ENCODE measurements at places on chromosomes 7 and 10. TPM values are rescaled to one million over a fixed set of nuclear protein-coding genes. Genes with fewer than 3 reads are reported as not detected.
A peak's percentile ranks its signal among the peaks of the same experiment; 100 is the strongest.

GRCh38 chr10:78714225-78714624 lies 354.5 kb upstream of the ZMIZ1 start:
- no peak overlapping the region for H3K4me3 ChIP-seq
- H3K36me3 ChIP-seq = no peaks in the 10 kb centered on the region
- no peak for DNase-seq
- H3K27ac ChIP-seq = no peak overlapping the region
- H3K27me3 ChIP-seq = peaks cover 2% of the 10 kb centered on the region
- no peaks in the 10 kb centered on the region for H3K4me1 ChIP-seq

DNA sequence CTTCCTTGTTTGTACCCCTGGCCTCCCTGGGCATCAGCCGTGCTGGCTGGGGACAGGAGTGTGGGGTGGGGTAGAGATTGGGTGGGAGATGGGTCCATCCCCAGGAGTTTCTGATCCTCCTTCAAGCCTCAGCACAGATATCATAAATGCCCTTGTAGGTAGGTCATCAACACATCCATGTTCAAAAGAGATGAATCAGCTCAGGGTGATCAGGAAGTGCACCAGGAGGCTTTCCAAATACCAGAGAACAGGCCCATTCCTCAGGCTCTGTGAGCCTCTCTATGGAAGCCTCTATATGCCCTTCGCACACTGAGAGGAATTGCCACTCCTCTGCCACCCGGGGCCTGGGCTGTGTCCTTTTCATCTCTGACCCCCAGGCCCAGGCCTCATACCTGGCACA lies 31.9 kb upstream of the ADCYAP1R1 start:
- DNase-seq = no peak
- H3K27me3 ChIP-seq = peaks cover 5% of the 10 kb centered on the region
- no peak overlapping the region for H3K4me3 ChIP-seq
- H3K36me3 ChIP-seq = no peaks in the 10 kb centered on the region

DNA sequence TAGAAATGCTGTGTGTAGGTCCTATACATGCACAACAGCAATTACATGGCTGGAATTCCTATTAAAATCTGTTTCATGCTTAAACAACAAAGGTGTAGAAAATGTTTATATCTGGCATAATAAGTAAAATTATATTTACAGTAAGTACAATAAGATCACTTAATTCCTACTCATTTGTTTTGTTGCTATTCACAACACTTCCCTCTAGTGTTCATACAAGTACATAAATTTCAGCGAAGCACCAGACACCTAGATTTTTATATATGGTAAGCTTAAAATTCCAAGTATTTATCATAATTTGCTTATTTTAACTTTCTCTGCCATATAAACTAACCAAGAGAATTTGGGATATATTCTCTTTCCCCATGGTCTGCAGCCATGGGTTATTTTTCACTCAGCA lies 51.8 kb upstream of the ANK3 start:
- no peaks in the 10 kb centered on the region for H3K4me1 ChIP-seq
- no peak overlapping the region for H3K27ac ChIP-seq
- DNase-seq = no peak
- H3K27me3 ChIP-seq = no peaks in the 10 kb centered on the region
- no peaks in the 10 kb centered on the region for H3K36me3 ChIP-seq

GRCh38 chr7:55539380-55539779 lies 32.9 kb downstream of the VOPP1 start:
- DNase-seq = no peak
- H3K27ac ChIP-seq = no peak overlapping the region
- H3K4me3 ChIP-seq = no peak overlapping the region
- no peaks in the 10 kb centered on the region for H3K27me3 ChIP-seq
- peaks cover 79% of the 10 kb centered on the region for H3K4me1 ChIP-seq

- H3K4me3 ChIP-seq = no peak overlapping the region
- DNase-seq = no peak
- no peaks in the 10 kb centered on the region for H3K27me3 ChIP-seq
- peaks cover 16% of the 10 kb centered on the region for H3K36me3 ChIP-seq
- no peak overlapping the region for H3K27ac ChIP-seq
These were observed 102.7 kb downstream of the MAD1L1 start for GRCh38 chr7:2130096-2130375.

DNA sequence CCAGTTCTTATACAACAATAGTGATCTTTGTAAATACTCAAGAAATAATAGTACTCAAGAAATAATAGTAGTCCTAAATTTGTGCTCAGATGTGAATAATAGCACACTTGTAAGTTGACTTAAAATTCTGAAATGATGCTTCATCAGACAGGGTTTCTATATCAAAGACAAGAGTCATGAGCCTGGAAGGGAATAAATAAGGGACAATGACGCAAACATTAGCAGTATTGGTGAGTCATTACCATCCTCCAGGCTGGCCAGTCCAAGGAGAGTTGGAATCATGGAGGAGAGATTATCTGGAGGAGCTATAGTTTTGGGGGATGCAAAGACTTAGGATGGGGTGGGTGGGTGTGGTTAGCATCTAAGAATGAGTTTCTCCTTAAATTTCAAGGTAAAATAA lies 6.1 kb upstream of the SH3PXD2A start:
- peaks cover 2% of the 10 kb centered on the region for H3K4me1 ChIP-seq
- H3K27ac ChIP-seq = no peak overlapping the region
- H3K4me3 ChIP-seq = no peak overlapping the region
- peaks cover 10% of the 10 kb centered on the region for H3K27me3 ChIP-seq
- no peak for DNase-seq
- peaks cover 25% of the 10 kb centered on the region for H3K36me3 ChIP-seq

- no peak overlapping the region for H3K27ac ChIP-seq
- H3K4me3 ChIP-seq = no peak overlapping the region
- DNase-seq = no peak
- no peaks in the 10 kb centered on the region for H3K4me1 ChIP-seq
These were observed 137.4 kb upstream of the PPIF start for GRCh38 chr10:79209831-79210230.

GRCh38 chr10:11454160-11454559 lies 157.3 kb downstream of the USP6NL start:
- H3K27me3 ChIP-seq = no peaks in the 10 kb centered on the region
- no peak overlapping the region for H3K27ac ChIP-seq
- H3K4me1 ChIP-seq = peaks cover 4% of the 10 kb centered on the region
- H3K4me3 ChIP-seq = no peak overlapping the region

GRCh38 chr10:81036257-81036656 lies 498.6 kb downstream of the SH2D4B start:
- no peak overlapping the region for H3K27ac ChIP-seq
- H3K27me3 ChIP-seq = peaks cover 19% of the 10 kb centered on the region
- no peaks in the 10 kb centered on the region for H3K36me3 ChIP-seq
- H3K4me3 ChIP-seq = no peak overlapping the region
- no peaks in the 10 kb centered on the region for H3K4me1 ChIP-seq
- DNase-seq = no peak

- H3K27me3 ChIP-seq = no peaks in the 10 kb centered on the region
- no peak for DNase-seq
- H3K4me1 ChIP-seq = no peaks in the 10 kb centered on the region
- H3K27ac ChIP-seq = no peak overlapping the region
- H3K36me3 ChIP-seq = no peaks in the 10 kb centered on the region
These were observed 173.5 kb upstream of the SEMA3A start for GRCh38 chr7:84368122-84368521.

GRCh38 chr10:12397147-12397896 lies 48.0 kb downstream of the CAMK1D start:
- H3K36me3 ChIP-seq = no peaks in the 10 kb centered on the region
- H3K4me1 ChIP-seq = peaks cover 18% of the 10 kb centered on the region

GRCh38 chr7:108127461-108127860 lies 2.7 kb downstream of the LAMB4 start:
- H3K4me1 ChIP-seq = no peaks in the 10 kb centered on the region
- no peak overlapping the region for H3K4me3 ChIP-seq
- DNase-seq = no peak
- H3K27ac ChIP-seq = no peak overlapping the region
- H3K36me3 ChIP-seq = no peaks in the 10 kb centered on the region

DNA sequence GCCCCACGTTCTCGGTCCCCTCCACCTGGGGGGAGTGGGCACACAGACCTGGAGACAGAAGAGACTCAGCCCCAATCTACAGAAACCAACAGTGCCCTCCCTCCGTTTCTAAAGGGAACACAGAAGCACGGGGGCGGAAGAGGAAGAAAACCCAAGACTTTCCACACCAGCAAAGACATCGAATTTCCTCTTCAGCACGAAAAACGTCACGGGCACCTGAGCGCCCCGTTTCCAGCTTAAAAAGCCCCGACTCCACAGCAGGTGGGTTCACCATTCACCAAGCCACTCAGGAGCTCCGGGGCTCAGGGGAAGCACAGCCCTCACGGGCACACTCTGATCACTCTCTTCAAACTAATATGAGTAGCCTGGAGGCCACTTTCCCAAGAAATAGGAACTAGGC lies 19.6 kb downstream of the NUDT1 start:
- H3K36me3 ChIP-seq = peaks cover 6% of the 10 kb centered on the region
- H3K27ac ChIP-seq = peak overlapping the region; percentile 93
- H3K4me3 ChIP-seq = peak overlapping the region; percentile 83
- DNase-seq = peak; percentile 42
- no peaks in the 10 kb centered on the region for H3K27me3 ChIP-seq

GRCh38 chr7:38102507-38102906 lies 75.5 kb upstream of the STARD3NL start:
- no peaks in the 10 kb centered on the region for H3K4me1 ChIP-seq
- H3K27me3 ChIP-seq = no peaks in the 10 kb centered on the region
- H3K36me3 ChIP-seq = no peaks in the 10 kb centered on the region
- DNase-seq = no peak

- no peaks in the 10 kb centered on the region for H3K36me3 ChIP-seq
- no peaks in the 10 kb centered on the region for H3K27me3 ChIP-seq
- H3K4me3 ChIP-seq = no peak overlapping the region
- H3K4me1 ChIP-seq = no peaks in the 10 kb centered on the region
- H3K27ac ChIP-seq = no peak overlapping the region
- DNase-seq = no peak
These were observed 44.9 kb upstream of the ANK3 start for GRCh38 chr10:60434418-60435046.

DNA sequence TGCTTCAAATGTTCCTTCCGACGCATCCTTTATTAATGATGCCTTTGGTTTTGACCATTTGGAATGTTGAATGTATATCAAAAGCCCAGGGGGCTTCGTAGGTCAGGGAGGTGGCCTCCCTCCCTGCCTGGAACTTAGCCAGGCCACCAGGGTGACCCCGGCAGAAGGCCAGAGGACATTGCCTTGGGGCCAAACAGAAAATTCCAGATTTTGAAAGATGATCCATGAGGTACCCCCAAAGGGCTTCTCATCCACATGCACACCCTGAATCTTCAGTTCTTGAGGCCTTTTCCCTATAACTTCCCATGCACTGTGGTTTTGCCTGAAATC lies 171.7 kb downstream of the ADAM12 start:
- H3K36me3 ChIP-seq = no peaks in the 10 kb centered on the region
- peaks cover 5% of the 10 kb centered on the region for H3K27me3 ChIP-seq
- H3K4me1 ChIP-seq = no peaks in the 10 kb centered on the region
- no peak overlapping the region for H3K4me3 ChIP-seq
- DNase-seq = no peak
- no peak overlapping the region for H3K27ac ChIP-seq

GRCh38 chr10:98419469-98420261 lies 4.7 kb upstream of the PYROXD2 start:
- no peak overlapping the region for H3K4me3 ChIP-seq
- no peaks in the 10 kb centered on the region for H3K27me3 ChIP-seq
- no peak overlapping the region for H3K27ac ChIP-seq
- peaks cover 8% of the 10 kb centered on the region for H3K4me1 ChIP-seq

GRCh38 chr7:27165089-27165995 lies at the start of gene HOXA9:
Gene HOXA9 (minus strand): TSS chr7:27165537. CDS start chr7:27165457, 80 bp downstream.
- peak within 1 kb of the TSS; percentile 46 for H3K4me3 ChIP-seq
- peak within 1 kb of the TSS; percentile 7 for H3K27ac ChIP-seq
- no peak for DNase-seq
- H3K27me3 ChIP-seq = peaks cover 61% of the 10 kb centered on the region
- no peaks in the 10 kb centered on the region for H3K36me3 ChIP-seq
- peaks cover 63% of the 10 kb centered on the region for H3K4me1 ChIP-seq

- H3K4me1 ChIP-seq = peaks cover 12% of the 10 kb centered on the region
- no peak for DNase-seq
- H3K27me3 ChIP-seq = peaks cover 8% of the 10 kb centered on the region
- H3K27ac ChIP-seq = no peak overlapping the region
- no peaks in the 10 kb centered on the region for H3K36me3 ChIP-seq
- no peak overlapping the region for H3K4me3 ChIP-seq
These were observed 163.9 kb downstream of the USP6NL start for GRCh38 chr10:11447586-11447985.

GRCh38 chr10:101453791-101454718 lies 100.1 kb downstream of the BTRC start:
- DNase-seq = no peak
- no peak overlapping the region for H3K4me3 ChIP-seq
- no peaks in the 10 kb centered on the region for H3K36me3 ChIP-seq
- no peaks in the 10 kb centered on the region for H3K27me3 ChIP-seq
- peaks cover 28% of the 10 kb centered on the region for H3K4me1 ChIP-seq

GRCh38 chr10:11113156-11113555 lies 95.5 kb downstream of the CELF2 start:
- no peaks in the 10 kb centered on the region for H3K27me3 ChIP-seq
- H3K27ac ChIP-seq = peak overlapping the region; percentile 1
- DNase-seq = no peak
- peaks cover 24% of the 10 kb centered on the region for H3K4me1 ChIP-seq
- no peaks in the 10 kb centered on the region for H3K36me3 ChIP-seq

- H3K36me3 ChIP-seq = no peaks in the 10 kb centered on the region
- no peak for DNase-seq
- no peaks in the 10 kb centered on the region for H3K4me1 ChIP-seq
- no peaks in the 10 kb centered on the region for H3K27me3 ChIP-seq
- no peak overlapping the region for H3K27ac ChIP-seq
These were observed 80.6 kb upstream of the KLF6 start for GRCh38 chr10:3865565-3865964.

DNA sequence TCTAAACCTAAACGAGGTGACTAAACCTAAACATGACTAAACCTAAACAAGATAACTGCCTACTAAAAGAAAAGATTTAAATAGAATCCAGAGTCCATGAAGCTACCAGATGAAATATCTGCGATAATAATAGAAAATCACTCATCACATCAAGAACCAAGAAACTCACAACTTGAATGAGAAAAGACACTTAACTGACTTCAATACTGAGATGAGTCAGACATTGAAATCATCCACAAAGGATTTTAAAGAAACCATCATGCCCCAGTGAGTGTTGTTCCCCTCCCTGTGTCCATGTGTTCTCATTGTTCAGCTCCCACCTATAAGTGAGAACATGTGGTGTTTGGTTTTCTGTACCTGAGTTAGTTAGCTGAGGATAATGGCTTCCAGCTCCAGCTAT lies 416.0 kb downstream of the CALN1 start:
- H3K27me3 ChIP-seq = peaks cover 3% of the 10 kb centered on the region
- DNase-seq = no peak
- no peaks in the 10 kb centered on the region for H3K36me3 ChIP-seq
- H3K27ac ChIP-seq = no peak overlapping the region

HYAL4 gene
- polyA plus RNA-seq = not detected

DIP2C gene
- polyA plus RNA-seq = 0.76 TPM

PON1 gene
- not detected for polyA plus RNA-seq

CDNF gene
- polyA plus RNA-seq = 2.2 TPM

SSC4D gene
- 0.62 TPM for polyA plus RNA-seq

CLEC5A gene
- polyA plus RNA-seq = not detected

CLDN12 gene
- polyA plus RNA-seq = 0.27 TPM

ANKRD22 gene
- polyA plus RNA-seq = 0.63 TPM

All from naive thymus-derived CD8-positive, alpha-beta T cell (primary cell).